Gastrocnemius medialis (tissue), 4 donors: ENCODE measurements at places on chromosomes 4 and X. TPM values are rescaled to one million over a fixed set of nuclear protein-coding genes. Genes with fewer than 3 reads are reported as not detected.
A peak's percentile ranks its signal among the peaks of the same experiment; 100 is the strongest.

DNA sequence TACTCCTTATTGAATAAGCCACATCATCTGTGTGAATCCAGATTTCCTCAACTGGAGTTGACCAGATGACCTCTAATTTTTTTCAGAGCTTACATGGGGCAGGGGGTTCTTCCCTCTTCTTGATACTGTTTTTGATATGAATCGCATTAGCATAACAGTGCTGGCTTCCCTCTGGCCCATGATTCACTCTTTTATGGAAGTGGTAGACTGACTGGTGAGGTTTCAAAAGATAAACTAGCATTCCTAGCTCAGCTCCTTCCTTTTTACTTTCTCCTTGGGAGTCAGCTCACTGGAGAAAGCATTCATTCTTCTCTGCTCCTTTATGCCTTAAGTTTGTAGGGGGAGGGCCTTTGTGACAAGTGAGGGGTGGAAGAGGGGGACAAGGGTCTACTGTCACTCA lies 161.0 kb upstream of the FGF13 start:
- no peak overlapping the region for H3K4me3 ChIP-seq
- no peak overlapping the region for H3K27ac ChIP-seq
- H3K36me3 ChIP-seq: no peaks in the 10 kb centered on the region
- DNase-seq: no peak
- H3K4me1 ChIP-seq: no peaks in the 10 kb centered on the region
- H3K27me3 ChIP-seq: no peaks in the 10 kb centered on the region

DNA sequence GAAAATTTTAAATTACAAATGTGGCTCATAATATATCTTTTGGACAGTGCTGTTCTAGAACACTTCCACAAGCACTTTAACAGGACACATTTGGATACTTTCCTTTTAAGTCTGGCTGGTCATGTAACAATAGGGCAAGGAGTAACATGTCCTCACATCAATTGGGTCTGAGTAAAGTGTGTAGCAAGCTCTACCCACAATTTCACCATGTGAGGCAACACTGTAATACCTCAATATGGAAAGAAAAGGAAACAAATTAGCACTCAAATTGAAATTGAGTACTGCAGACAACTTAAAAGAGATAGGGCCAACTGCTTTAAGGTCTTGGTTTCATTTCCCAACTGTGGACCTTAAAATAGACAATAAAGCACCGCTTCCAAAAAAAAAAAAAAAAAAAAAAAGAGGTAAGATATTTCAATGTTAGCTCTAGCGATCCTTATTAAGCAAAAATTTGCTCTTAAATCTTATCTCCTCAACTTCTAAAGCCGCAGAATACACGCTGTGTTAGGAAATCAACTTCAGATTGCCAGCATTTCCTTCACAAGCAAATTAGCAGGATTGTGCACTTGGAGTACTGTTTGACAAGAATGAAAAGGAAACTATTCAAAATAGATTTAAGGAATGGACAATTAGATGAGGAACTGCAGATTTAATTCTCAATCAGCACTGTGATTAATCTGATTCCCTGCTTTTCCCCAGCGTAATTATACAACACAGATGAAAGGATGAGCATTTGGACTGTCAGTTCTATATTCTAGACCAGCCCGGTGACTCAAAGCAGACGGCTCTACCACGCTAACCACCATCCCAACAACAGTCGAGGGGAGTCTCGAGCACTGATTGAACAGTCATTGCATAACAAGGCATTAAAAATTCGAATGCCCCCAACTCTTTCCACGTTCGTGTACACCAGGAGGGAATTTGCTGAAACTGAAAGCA lies 1.6 kb downstream of the CASK start:
- H3K27me3 ChIP-seq: peaks cover 3% of the 10 kb centered on the region
- DNase-seq: no peak
- peaks cover 9% of the 10 kb centered on the region for H3K4me1 ChIP-seq
- peak overlapping the region; percentile 65 for H3K4me3 ChIP-seq
- peak overlapping the region; percentile 84 for H3K27ac ChIP-seq

GRCh38 chr4:174600391-174600790 lies 78.1 kb upstream of the HPGD start:
- no peak overlapping the region for H3K4me3 ChIP-seq
- H3K36me3 ChIP-seq: no peaks in the 10 kb centered on the region
- H3K27ac ChIP-seq: no peak overlapping the region
- no peak for DNase-seq

DNA sequence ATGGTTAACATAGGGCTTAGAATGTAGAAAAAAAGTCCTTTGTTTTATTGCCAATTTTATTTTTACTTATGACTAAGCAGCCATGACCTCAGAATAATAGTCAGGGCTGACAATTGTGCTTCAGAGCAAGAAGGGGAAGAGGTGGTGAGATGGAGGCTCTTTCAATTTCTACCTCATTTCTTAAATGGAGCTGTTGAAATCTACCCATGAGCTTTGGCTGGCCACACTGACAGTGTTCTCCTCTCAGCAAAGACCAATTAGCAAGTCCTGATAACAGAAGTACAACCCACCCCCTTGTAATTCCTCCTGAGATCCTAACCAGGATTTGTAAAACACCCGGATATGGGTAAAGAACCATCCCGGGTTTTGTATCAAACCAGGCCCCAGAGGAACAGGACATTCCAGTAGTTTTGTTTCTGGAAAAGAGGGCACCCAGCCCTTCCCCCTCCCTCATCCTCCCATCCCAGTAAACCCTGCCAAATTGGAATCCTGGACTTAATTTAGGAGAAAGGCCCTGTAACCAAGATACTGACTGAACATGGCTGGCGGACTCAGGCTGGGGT lies at the start of gene HEPH:
Gene HEPH (plus strand): TSS at position 399 of the 563 bp plus-strand sequence. CDS start 6,324 bp downstream, outside the sequence.
- DNase-seq: no peak
- H3K27me3 ChIP-seq: no peaks in the 10 kb centered on the region
- no peak within 1 kb of the TSS for H3K4me3 ChIP-seq
- H3K27ac ChIP-seq: no peak within 1 kb of the TSS
- H3K4me1 ChIP-seq: no peaks in the 10 kb centered on the region
- no peaks in the 10 kb centered on the region for H3K36me3 ChIP-seq

DNA sequence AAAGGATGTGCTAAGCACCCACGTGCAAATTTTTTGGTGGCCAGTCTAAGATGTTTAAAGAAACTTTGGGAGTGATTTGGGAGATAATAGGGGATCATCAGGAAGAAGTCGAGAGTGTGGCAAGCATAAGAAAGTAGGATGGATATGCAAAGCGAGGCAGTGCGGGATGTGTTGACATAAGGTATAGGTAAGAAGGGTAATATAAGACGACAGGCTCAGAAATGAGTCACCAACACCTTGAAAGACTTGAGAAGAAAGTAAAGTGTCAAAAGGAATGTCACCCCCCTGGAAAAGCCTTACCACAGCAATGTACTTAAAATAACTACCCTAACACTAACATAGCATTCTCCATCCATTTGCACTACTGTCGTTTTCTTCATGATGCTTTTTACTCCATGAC lies 69.8 kb upstream of the BMP2K start:
- H3K27ac ChIP-seq: no peak overlapping the region
- peaks cover 7% of the 10 kb centered on the region for H3K4me1 ChIP-seq
- H3K27me3 ChIP-seq: no peaks in the 10 kb centered on the region
- H3K36me3 ChIP-seq: no peaks in the 10 kb centered on the region
- DNase-seq: no peak
- H3K4me3 ChIP-seq: no peak overlapping the region

DNA sequence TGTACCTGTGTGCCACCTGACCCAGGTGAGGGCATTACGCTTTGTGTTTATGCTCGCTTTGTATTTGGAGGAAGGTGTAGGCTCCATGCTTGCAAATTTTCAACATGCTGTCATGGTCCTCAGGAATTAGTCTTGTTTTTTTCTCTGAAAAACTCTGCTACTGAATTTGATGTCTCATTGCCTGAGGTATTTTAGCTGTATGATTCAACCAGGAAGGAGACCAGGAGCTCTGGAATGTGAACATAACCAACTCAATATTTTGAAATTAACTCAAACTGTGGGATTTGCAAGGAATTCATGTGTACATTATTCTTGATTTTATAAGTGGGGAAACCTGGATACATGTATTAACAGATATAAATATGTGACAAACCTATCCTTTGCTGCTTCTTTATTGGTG lies 134.1 kb downstream of the SLC4A4 start:
- H3K4me3 ChIP-seq: no peak overlapping the region
- H3K27ac ChIP-seq: no peak overlapping the region
- no peaks in the 10 kb centered on the region for H3K27me3 ChIP-seq
- H3K36me3 ChIP-seq: no peaks in the 10 kb centered on the region

GRCh38 chr4:184958923-184959210 lies 59.4 kb upstream of the HELT start:
- no peak for DNase-seq
- H3K36me3 ChIP-seq: no peaks in the 10 kb centered on the region
- H3K27me3 ChIP-seq: no peaks in the 10 kb centered on the region

- H3K4me3 ChIP-seq: no peak overlapping the region
- H3K27ac ChIP-seq: no peak overlapping the region
- DNase-seq: no peak
- no peaks in the 10 kb centered on the region for H3K36me3 ChIP-seq
- H3K4me1 ChIP-seq: no peaks in the 10 kb centered on the region
Measured at GRCh38 chrX:101117701-101118100, 19.7 kb downstream of the CENPI start.

- no peaks in the 10 kb centered on the region for H3K27me3 ChIP-seq
- DNase-seq: no peak
- no peak overlapping the region for H3K27ac ChIP-seq
Measured at GRCh38 chr4:92074839-92075238, 228.9 kb upstream of the GRID2 start.

DNA sequence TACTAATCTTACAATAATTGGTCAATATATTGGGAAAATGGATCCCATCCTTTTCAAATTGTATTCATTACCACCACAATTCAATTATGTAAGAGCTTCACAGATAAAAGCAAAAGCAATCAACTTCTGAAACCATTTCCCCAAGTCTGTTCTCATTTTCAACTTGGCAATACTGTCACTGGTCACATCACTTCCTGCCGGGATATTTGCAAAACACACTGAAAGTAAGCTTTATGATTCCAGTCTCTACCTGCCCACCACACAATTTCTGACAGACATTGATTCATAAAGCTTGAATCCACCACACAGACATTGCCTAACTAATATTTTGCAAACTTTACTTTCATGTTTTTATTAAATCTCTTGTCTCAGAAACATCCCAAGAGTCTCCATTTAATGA lies 53.6 kb downstream of the LIN54 start:
- H3K4me1 ChIP-seq: no peaks in the 10 kb centered on the region
- no peak overlapping the region for H3K4me3 ChIP-seq
- no peaks in the 10 kb centered on the region for H3K27me3 ChIP-seq
- no peak overlapping the region for H3K27ac ChIP-seq

GRCh38 chr4:13309751-13310150 lies 174.4 kb downstream of the RAB28 start:
- H3K27me3 ChIP-seq: no peaks in the 10 kb centered on the region
- no peaks in the 10 kb centered on the region for H3K36me3 ChIP-seq
- no peak overlapping the region for H3K27ac ChIP-seq
- no peaks in the 10 kb centered on the region for H3K4me1 ChIP-seq
- no peak overlapping the region for H3K4me3 ChIP-seq

The NPY2R gene
- not detected for total RNA-seq

The ARAF gene
- total RNA-seq: 93.3 TPM

The CAMK2D gene
- total RNA-seq: 73.2 TPM

The NIPAL1 gene
- 0.51 TPM for total RNA-seq

The ESX1 gene
- total RNA-seq: not detected

The TRIM75 gene
- not detected for total RNA-seq

The PTCHD1 gene
- total RNA-seq: 0.13 TPM
